ENCODE measurements at places on chromosomes 4 and X. TPM values are rescaled to one million over a fixed set of nuclear protein-coding genes. Genes with fewer than 3 reads are reported as not detected.
A peak's percentile ranks its signal among the peaks of the same experiment; 100 is the strongest.

Gene ODAPH
- 0.87 TPM for total RNA-seq

DNA sequence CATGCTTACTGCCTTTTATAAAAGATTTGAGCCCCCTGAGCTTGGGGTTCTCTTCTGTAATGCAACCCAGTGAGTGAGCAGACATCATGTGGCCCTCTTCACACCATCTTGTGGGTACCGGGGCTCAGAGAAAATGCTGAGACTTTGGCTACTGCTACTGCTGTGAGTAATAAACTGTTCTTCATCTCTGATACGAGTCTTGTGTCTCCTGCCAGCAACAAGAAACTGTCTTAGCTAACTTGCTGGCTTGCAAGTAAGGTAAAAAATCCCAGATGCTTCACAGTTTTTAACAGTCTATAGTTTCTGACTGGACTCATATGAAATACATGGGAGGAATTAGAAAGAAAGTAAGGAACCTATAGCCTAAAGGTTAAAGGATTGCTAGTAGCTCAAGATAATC, 148.3 kb downstream of the GPC3 start:
- ATAC-seq = no peak

GRCh38 chr4:41506130-41506529, 31.8 kb upstream of the LIMCH1 start:
- ATAC-seq = no peak

DNA sequence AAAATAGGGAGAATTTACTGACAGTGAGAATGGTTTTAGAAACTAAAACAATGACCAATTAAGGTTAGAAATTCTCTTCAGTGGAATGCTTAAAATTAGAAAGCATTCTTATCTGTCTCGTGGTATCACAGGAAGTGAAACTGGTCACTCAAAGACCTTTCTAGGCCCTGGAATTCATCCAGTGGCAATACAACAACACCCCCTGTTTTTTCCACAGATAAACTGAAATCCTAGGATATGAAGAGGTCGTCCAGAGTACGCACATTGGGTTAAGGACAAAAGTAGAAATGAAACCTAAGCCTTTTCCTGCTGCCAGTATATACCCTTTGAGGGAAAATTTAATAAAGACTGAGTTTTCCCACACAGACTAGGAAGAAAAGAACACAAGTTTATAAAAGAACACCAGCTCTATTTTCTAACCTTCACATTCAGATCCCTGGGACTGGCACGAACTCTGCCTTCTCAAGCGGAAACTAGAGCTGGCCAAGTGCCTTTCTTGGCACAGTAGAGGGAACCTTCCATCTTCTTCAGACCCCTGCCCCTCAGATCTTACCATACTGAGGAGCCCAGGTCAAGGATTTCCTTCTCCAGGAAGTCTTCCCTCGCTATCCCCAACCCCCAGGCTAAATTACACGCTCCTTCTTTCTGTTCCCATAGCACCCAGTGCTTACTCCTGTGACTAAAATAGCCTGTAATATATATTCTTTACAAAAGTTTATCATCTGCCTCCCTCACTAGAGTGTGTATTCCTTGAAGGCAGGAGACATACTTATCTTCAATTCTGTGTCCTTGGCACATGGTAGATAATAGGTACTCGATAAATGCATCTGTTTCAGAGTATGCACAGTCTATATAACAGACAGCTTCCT, 16.9 kb downstream of the LHFPL1 start:
- no peak for ATAC-seq

DNA sequence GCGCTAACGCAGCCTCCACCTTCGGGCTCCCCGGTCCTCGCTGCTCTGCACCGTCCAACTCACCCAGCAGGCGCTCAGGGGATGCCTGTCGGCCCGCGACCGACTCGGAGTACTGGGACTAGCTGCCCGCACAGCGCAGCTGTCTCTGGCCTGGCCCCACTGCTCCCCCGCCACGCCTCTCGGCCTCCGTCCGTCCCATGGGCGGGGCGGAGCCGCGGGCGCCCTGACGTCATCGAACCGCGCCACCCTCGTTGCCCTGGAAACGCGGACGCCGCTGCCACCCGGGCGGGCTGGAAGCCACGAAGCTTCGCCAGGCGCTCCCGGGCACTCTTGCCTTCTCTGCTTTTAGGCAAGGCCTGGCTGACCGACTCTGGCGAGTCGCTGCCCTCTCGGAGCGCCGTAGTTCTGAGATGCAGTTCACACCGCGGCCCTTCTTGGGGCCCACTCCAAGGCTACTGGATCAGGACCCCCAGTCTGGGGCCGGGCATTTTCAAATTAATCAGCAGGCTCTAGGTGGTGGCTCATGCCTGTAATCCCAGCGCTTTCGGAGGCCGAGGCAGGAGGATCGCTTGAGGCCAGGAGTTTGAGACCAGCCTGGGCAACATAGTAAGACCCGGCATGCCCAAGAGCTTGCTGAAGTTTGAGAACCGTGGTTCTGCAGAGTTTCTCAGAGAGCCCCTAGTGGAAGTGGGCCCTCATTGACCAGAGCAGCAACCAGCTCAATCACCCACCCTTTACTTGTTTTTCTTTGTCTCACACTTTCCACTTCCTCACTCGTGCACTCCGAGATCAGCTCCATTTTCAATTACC, 12.0 kb downstream of the ACOX3 start:
- peak; percentile 99 for ATAC-seq

Gene GPR143
- not detected for total RNA-seq

DNA sequence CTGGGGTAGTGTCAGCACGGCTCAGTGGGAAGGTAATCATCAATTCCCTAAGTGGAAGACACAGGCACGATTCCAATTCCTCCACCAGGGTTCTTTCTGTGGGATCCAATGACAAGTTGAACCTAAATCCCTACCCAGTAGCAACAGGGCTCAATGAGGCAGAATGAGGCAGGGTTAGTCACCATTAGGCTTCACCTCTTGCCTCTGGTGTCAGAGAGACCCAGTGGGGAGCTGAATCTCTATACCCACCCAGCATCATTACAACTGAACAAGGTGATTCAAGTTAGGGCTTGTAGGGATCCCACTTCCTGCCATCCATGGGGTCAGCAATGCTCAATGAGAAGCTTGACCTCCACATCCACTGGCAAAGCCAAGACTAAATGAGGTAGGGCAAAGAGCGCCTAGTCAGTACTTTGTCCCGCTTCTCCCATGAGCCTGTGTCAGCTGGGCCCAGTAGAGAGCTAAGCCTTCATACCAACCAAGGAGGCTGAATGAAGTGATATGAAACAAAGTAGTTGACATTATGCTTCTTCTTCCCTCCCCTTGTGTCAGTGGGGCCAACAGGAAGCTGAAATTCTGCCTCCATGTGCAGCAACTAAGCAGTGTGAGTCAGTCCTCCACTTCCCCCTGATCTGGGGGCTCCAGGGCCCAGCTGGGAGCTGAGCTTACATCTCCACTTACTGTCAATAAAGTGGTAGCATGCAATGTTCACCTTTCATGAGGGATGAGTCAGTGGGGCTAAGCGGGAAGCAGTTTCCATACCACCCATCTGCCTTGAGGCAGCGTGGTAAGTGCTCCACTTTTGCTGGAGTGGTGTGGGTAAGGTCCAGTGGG, 36.4 kb upstream of the RBM41 start:
- ATAC-seq = peak; percentile 85

GRCh38 chr4:113457886-113458285, 303.7 kb downstream of the CAMK2D start:
- no peak for ATAC-seq

DNA sequence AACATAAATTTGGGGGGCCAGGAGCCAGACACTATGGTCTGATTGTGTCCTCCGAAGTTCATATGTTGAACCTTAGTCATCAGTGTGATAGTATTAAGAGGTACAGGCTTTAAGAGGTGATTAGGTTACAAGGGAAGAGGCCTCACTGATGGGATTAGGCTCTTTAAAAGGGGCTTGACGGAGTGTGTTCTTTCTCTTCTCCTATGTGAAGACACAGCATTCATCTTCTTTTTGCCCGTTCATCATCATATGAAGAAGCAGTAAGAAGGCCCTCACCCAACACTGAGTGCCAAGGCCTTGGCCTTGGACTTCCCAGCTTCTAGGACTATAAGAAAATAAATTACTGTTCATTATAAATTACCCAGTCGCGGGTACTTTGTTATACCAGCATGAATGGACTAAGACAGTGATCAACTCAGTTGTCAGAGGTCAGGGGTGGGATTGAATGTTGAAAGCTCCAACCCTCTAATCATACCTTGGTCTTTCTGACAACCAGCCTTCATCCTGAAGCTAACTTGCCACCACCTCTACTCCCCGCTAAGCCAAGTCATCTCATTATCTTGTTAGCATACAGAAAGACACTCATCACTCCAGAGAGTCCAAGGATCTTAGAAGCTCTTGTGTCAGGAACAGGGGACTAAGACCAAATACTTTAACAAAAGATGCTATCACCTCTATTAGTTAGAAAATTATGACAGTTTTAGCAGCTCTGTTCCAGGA, 543.4 kb upstream of the DIPK2B start:
- ATAC-seq = peak; percentile 21

Gene CCDC120
- 7.3 TPM for total RNA-seq

DNA sequence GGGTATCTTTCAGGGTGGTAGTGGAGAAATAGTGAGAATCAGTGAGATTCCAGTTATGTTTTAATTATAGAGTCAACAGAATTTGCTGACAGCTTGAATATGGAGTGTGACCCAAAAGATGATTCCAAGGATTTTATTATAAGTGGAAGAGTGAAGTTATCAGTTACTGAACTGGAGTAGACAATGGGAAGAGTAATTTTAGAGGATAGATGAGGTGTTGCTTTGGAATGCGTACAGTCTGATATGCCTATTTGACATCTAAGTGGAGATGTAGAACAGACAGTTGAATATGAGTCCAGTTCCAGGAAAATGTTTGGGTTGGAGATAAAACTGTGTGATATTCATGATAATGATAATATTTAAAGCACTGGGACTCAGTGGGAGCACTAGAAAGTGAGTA, 174.2 kb downstream of the MAPK10 start:
- no peak for ATAC-seq

DNA sequence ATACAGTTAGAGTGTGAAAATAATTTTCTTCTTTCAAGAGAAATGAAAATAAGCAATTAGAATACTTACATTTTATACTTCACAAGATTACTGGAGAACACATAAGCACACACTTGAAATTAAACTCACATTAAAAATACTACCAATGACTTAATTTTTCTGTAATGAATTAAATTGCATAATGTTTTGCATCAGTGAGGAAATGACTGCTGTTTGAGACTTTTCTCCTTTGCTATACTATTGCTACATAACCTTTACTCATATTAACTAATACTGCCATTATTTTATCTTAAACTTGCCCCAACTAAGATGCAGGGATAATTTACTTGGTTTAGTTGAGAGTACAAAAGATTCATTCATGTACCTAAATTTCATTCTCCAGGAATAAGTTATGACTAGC, 590.9 kb downstream of the ARAP2 start:
- no peak for ATAC-seq

DNA sequence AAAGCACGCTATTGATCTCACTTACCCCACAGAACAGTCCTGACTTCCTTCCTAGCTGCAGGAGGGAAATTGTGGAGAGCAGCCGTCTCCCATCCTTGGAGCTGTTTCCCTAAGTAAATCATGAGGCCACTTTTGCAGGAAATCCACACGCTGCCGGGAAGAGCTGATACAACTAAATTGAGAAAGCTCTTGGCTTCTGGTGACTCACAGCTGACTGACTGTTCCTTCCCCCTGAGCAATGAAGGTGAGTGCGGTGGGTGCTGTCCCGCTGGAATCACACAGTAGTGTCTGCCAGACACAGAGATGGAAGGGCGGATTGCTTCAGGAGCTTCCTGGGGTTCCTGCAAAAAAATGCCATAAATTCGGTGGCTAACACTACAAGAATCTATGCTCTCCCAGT, 268.9 kb downstream of the ASMT start:
- ATAC-seq = peak; percentile 34

Gene KLHL4
- not detected for total RNA-seq

DNA sequence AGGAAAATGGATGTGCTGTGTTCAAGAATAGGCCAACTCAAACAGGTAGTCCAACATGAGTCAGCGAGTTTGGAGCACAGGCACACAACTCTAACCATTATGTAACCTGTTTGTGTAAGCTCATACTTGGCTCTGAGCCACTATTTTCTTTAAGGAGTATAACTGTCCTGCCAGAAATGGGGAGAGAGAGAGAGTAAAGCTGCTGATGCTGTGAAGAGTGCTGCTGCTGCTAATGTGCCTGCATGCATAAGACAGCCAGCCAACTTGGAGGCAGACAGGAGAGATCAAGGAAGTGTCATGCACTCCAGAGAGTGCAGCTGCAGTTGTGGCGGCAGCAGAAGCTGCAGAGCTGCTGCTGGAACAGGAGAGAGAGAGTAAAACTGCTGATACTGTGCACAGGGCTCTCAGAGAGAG, 11.7 kb upstream of the STATH start:
- ATAC-seq = no peak

Gene ADAMTS3
- total RNA-seq = not detected

GRCh38 chrX:45601052-45601451, 400.4 kb upstream of the DIPK2B start:
- ATAC-seq = no peak

GRCh38 chrX:8868906-8869305, 67.7 kb upstream of the FAM9A start:
- no peak for ATAC-seq

GRCh38 chrX:116499780-116500179, 37.0 kb upstream of the CT83 start:
- ATAC-seq = no peak

DNA sequence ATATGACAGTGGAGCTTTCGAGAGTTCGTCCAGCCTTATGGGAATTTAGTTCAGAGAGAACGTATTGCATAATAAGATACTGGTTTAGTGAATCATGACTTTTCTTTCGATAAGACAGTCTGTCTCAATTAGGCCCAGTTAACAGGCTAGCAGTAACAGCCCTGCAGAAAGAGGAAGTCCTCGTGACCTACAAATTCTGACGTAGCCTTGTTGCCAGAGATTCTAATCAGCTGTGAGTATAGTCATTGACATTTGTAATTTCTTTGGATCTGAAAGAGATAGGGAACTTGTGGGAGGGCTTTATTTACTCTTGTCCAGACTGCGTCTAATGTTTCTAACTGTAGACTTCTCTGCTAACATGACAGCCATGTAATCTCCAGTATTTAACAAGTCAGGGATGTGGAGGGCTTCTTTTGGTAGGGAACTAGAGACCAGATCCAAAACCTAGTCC, 15.8 kb downstream of the ART3 start:
- peak; percentile 57 for ATAC-seq

Gene MAGEA4
- total RNA-seq = not detected

- ATAC-seq = no peak
These were observed 1142.3 kb downstream of the NLGN4X start for GRCh38 chrX:5086388-5086787.

- ATAC-seq = no peak
These were observed 646.0 kb upstream of the PITX2 start for GRCh38 chr4:111268769-111269414.

DNA sequence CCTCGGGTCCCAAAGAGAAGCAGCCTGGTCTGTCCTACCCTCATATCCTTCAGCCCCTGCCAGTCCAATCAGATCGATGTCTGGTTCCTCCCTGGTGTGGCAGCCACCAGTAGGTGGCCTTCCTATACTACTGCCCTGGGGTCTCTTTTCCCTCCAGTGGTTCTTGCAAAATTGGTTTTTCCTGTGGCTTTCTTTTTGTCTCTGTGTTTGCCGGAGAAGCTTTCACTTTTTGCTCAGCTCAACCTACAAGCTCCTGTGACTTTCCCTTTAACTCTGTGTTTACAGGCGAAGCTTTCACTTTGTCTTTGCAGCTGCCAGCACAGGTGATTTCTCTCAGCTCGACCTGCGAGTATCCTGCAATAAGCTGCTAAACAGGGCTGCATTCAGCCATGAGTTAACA, 46.8 kb downstream of the UGT2A3 start:
- ATAC-seq = no peak

Gene NXF2
- not detected for total RNA-seq

GRCh38 chr4:85938062-85938461, 421.8 kb downstream of the MAPK10 start:
- no peak for ATAC-seq

Gene DUX4
- total RNA-seq = not detected

Gene SPANXC
- total RNA-seq = not detected

All from activated T-helper 17 cell treated with anti-CD3 and anti-CD28 coated beads, Interleukin-2, amount 50 U/mL, for 72 hours (primary cell).